ENCODE measurements at places on chromosomes 11 and 22.

DNA sequence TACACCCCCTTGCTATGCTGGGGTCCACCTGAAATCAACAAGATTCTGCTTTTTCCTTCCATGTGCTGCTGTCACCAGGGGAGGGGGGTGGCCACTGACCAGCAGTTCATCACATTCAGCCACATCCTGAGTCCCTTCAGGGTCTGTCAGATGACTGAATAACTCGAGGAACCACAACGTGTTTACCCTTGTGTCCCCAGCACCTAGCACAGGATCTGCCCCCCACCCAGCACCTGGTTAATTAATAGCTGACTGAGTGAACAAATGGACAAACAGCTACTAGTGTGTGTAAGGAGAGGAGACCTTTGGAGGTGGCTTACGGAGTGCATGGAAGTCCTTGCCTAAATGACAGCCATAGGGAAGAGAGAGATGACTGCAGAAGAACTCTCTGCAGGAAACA, 119.5 kb upstream of the NCAM1 start:
- DNase-seq, result no peak

GRCh38 chr11:3088806-3089205, 31.6 kb upstream of the CARS1 start:
- no peak for DNase-seq

DNA sequence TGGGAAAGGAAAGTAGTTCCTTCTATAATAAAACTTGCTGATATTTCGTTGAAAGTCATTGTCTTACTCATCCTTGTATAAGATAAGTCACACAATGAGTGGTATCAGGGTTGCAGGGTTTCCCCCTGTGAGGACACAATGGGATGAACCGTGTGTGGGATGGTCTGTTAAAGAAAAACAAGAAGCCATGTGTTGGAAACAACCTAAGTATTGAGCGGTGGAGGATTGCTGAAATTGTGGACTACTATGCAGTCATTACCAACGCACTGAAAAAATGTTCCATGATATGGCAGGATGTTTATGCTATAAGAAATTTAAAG, 28.6 kb downstream of the PTPRJ start:
- no peak for DNase-seq

DNA sequence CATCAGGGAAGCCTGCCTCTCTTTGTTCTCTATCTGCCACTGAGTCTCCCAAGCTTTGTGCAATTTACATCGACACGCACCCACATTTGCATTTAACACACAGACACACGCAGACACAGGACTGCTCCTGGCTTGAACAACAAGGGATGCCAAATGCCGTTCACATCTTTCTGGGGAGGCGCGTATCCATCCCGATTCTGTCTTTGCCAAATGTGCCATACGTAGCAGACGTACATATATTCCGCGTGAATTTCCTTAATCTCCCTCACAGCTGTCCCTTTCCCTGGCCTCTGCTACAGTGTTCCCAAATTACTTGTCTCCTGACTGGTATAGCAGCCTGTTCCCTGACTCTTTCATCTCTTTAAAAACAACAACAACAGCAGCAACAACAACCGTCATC, 409.5 kb downstream of the MIAT start:
- DNase-seq, result no peak

GRCh38 chr11:61739413-61739812, 13.0 kb upstream of the MYRF start:
- no peak for DNase-seq

DNA sequence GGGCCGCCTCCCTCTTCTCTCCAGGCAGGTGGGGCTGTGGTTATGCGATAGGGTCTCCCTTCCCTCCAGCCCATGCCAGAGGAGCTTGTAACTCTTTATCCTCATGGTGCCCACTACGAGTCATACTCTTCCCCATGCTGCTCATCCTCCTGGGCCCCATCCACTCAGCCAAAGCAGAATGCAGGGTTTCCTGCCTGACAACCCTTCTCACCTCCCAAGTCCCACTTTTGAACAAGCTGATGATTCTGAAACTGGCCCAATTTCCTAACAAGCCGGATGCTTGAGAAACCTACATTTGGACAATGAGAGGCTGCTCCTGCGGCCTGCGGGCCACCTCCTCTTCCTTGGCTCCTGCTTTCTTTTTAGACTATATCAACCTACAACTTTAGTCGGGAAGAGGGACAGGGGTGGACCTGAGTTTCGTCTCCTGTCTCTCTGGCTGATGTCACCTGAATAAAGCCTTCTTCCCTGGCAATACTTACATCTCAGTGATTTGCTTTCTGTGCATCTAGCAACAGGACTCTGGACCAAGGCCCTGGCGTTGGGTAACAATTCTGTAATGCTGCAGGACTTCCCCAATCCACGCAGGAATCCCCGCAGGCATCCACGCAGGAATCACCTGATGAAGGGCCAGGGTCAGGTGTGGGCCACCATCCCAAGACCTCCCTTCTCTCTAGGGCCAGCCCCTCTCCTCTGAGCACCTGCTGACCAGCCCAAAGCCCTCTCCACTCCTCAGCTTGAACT, 1.5 kb upstream of the NDUFS8 start:
- DNase-seq, result no peak

GRCh38 chr11:43871051-43871450, 9.6 kb upstream of the ALKBH3 start:
- DNase-seq, result no peak

GRCh38 chr11:68269414-68270081, 2.2 kb downstream of the C11orf24 start:
- no peak for DNase-seq

DNA sequence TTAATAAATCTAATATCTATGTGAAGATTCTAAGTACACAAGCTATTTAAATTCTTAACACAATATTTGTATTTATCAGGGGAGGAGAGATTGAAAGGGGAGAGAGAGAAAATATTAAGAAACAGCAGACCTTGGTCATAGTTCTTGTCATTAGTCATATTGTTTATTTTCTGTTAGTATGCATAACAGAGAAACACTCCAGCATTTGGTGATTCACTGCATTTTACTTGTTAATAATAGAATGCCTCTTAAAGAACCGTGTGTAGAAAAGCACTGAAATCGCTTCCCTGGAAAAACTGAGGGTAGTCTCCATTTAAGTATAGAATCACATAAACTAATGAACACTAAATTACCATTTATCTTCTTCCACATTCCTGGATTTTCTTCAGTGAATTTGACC, 122.7 kb upstream of the TRPC6 start:
- no peak for DNase-seq

DNA sequence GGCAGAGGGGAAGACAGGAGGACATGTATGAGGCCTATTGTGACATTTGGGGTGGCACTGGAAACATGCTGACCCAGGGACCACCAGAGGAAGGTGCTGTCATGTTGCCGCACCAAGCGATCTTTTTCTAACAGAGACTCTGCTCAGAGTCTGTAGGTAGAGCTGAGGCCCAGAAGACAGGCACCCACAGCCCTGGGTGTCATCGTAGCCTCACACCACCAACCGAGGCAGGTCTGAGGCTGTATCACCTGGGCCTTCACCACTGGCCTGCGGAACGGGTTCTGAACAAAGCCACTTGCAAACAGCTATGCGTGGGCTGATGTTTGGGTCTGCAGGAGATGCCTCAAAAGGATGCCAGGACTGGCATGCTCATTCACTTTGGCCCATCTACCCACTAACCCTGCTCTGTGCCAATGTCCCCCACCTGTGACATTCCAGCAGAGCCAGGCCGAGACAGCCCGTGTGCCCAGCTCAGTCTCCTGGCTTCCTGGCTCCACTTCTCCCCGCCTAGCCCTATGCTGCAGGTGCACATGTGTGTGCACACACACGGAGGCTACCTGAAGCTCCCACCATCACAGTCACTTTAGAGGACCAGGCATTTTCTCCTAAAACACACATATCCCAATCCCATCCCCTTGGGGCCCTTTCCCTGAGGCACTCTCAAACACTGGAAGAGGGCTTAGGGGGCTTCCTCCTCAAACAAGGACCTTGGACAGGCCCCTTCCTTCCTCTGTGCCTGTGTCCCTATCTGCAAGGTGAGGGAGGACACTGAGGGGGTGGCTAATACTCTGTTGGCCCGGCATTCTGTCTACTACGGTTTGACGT, 3.6 kb downstream of the TRIM29 start:
- no peak for DNase-seq

DNA sequence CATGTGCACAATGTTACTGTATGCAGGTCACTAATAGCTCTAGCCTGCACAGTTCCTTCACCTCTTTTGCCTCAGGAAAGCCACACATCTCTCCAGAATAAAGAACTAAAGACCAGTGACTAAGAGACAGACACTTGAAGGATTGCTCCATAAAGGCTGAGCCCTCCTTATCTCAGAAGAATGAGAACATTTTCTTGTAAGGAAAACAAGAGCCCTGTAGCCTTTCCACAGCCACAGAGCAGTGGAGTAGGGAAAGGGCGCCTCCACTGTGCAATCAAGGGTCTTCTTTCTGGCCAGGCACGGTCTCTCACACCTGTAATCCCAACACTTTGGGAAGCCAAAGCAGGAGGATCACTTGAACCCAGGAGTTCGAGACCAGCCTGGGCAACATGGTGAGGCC, 202.6 kb upstream of the TMEM45B start:
- DNase-seq, result no peak

GRCh38 chr11:88359541-88359940, 22.0 kb upstream of the CTSC start:
- peak; percentile 77 for DNase-seq

DNA sequence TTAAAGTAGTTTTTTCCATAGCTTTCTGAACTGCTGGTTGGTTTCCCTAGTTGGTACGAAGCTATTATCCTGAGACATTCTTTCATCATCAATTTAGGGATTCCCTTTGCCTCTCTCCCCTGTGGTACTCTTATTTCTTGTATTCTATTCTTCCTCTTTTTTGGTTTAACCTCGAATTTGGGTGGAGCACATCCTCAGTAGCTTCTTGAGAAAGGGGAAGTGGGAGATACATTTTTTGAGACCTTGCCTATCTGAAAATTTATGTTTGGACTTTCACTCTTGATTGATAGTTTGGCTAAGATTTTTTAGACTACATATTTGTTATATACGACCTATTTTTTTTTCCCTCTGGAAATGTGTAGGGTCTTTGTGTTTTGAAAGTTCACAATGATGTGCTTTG, 121.7 kb upstream of the ZBED5 start:
- peak; percentile 92 for DNase-seq

DNA sequence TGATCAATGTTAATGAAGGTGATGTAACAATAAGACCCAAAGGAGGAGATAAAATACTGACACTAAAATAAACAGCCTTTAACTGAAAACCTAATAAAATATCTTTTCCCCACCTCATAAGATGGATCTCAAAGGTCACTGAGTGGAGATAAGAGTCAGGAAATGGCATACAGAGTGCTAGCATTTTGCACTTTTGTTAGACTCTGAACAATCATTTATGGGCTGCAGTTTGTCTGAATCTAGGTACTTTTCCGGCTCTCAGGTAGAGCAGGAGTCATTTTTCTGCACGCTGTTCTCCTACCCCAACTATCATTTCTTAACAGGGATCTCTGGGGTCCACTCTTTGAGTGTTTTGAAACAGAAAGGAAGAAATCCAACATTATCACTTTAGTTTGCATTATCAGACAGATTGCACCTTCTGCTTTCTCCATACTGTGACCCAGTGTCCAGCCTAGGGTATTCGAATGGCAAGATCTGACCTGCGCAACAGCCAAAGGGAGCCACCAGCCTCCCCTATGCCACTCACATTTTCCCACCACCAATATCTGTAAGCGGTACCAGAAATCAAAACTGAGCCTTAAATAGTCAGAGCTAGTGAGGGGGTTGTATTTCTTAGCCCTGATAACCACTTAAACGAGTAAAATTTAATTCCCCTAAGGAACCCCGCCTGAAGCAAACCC, 863 bp downstream of the SIAE start:
- DNase-seq, result no peak

GRCh38 chr22:49476800-49477400, 350.8 kb downstream of the BRD1 start:
- no peak for DNase-seq

DNA sequence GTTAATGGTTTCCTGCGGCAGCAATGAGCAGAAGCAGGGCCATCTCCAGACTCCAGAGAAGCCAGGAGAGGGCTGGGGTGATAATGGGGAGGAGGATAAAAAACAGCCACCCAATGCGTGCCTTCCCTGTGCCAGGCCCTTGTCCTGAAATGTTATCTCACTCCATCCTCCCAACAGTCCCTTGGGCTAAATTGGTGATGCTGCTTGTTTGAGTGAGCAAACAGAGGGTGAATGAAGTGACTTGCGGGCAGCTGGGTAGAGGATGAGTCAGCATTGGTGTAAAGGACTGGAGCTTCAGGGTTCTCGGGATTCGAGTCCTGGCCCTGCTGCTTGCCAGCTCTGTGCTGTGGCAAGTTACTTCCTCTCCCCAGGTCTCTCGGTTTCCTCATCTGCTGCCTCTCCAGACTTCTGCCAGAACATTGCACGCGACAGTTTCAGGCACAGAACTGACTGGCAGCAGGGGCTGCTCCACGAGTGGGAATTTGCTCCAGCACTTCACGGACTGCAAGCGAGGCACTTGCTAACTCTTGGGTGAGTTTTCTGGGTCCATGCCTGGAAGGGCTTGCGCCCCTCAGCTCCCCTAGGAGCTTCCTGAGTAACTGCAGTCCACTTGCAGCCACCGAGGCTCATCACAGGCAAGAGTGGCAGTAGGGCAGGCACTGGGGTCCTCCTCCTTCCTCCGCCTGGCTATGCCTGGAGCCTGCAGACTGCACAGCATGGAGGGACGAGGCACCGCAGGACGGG, at the start of gene P2RY6:
P2RY6 (plus strand) TSS at position 403 of the 744 bp plus-strand sequence. CDS start 24,181 bp downstream, outside the sequence.
- peak; percentile 99 for DNase-seq

DNA sequence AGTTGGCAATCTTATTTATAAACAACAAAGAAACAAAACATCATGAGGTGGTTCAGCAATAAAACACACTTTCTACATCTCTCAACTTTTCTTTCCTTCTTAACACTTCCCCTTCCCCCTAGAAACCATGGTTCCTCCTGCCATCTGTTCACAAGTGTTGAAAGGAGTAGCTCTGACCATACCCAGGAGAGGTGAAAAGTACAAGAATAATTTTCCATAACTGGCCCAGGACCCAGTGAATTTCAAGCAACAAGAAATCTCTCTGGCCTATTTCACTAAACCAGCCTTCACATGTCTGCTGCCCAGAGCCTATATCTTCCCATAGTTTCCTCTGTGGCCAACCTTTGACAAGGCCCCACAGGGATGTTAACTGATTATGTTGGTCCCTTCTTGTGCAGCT, 98.2 kb upstream of the CEP126 start:
- DNase-seq, result peak; percentile 6

All from Kasumi-1 (cell line).